Stimulated activated CD8-positive, alpha-beta memory T cell treated with anti-CD3 and anti-CD28 coated beads, Interleukin-7, amount 100 ng/mL, for 24 hours (primary cell): ENCODE measurements at places on chromosomes 13 and 19.

DNA sequence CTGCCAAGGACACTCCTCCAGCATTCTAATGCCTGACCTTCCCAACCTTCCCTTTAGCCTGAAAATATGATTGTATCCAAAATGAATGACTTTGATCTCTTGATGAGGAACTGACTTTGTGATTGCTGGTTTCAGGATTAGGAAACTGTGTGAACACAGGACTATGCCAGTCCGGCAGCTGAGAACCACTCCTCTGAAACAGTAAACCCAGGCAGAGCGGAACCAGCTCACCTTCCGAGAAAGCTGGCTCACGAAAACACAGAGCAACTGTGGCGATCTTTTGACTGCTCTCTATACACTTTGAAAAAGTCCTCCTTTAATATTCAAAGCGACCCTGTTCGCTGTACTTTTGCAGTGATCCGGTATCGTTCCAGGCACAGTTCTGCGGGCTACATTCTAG lies 258.8 kb upstream of the IRS2 start:
- no peak for DNase-seq

DNA sequence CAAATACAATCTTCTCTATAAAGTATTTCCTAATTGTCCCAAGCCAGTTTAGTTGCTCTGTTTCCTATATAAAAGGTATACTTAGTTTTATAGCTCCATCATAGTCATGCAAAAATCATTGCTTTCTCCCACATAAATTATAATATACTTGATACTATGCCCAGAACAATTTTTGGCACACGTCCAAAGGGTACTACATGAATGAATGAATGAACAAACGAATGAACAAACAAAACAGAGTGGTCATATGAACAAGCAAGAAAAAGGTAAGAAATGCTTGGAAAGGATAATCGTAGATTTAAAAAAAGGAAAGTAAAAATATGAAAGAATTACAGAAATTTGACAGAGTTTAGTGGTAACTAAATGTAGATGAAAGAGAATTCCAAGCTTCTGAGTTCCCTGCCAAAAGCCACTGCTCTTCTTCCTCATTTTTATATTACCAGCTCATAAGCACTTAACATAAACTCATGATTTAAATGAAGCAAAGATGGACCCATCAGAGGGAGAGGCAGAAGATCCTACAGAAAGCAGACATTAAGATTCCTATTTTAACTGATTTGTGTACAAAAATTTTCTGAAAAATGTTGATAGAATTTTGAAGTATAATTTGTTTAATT lies 123.2 kb downstream of the ENOX1 start:
- no peak for DNase-seq

DNA sequence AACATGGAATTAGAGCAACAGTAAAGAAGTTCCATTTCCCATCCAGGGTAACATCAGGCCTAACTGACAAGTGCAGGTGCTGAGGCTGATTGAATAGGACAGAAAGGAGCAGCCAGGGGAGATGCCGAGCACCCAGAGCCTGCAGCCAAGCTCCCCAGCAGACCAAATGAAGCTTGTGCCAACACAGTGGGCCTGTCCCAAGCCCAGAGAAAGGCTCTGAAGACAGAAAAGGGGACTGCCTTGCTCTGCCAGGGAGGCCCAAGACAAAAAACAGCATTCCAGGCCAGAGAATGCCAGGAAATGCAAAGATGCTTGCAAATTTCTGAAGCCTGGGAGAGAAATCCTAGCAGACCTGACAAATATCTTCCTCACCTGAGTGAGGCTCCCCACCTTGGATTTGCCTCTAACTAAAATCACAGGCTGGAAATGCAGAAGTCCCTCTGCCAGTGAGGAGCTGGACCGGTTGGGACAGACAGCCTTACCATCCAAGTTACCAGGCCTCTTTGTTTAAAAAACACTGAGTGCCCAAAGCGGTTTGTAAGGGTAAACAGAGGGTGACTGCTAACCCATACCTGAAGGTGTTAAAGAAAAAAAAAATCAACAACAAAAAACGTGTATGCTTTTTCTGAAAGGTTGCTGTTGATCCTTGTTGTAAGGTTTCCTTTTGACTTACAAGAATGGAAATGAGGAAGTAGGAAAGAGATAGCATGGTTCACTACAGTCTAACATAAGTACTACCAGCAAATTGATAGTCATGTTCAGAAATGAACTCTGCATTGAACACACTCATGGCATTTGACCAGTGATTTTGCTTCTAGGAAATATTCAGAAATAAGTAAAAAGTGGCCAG lies 11.8 kb upstream of the HMGB1 start:
- no peak for DNase-seq

DNA sequence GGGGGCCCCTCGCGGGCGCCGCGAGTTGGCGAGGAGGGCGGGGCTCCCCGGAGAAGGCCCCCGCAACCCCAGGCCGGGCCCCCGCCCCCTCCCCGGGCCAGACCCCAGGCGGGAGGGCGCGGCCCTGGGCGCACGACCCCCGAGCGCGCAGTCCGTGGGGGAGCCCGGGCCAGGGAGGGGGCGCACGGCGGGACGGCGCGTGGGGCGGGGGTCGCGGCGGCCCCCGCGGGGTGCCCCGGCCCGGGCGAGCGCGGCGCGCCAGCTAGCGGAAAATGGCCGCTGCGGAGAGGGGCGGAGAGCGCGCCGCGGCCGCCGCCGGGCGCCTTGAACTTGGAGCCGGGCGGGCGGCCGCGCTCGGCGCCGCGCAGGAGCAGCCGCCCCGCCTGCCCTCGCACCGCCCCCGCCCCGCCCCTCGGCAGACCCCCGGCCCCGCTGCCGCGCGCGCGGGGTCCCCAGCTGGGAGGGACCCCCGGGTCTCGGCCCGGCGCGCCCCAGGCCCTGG lies 6.4 kb upstream of the NFIC start:
- no peak for DNase-seq

DNA sequence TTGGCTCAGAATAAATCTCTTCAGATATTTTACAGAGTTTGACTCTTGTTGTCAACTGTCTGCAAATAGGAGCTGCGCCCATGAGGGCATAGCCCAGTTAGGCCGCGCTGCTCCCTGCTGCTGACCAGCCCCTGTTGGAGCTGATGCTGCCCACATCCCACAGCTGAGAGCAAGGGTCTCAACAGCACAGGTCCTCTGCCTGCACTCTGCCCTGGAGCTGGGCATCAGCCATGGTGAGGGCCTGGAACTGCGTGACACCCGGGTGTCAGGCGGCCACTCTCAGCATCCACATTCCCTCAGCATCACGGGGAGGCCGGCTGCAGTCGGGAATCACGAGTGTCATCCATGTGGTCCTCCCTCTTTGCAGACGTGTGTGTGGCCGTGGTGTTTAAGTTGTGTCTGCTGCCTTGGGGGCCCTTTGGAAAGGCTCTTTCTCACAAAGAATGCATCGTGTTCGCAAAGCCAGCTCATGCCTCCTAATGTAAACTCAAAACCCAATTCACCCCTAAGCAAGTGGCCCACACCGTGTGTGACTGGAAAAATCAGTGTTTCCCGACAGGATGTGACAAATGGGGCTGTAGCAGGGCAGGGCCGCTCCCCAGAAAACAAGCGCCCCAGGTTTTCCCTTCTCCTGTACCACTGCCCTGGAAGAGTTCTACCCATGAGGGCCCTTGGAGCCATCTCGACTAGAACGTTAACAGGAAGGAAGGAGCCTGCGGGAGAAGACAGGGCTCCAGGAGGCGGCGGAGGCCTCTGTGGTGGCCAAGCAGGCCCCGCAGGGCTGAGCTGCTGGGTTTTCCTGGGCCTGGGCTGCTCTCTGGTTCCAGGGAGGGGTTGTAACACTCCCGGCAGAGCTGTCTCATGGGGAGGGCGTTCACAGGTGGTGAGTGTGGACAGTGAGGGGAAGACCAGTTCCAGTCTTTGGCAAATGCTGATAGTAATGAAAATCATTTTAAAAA lies 20.3 kb downstream of the ATP11A start:
- no peak for DNase-seq

- DNase-seq = no peak
These were observed 6.6 kb upstream of the CD79A start for GRCh38 chr19:41870401-41870873.

DNA sequence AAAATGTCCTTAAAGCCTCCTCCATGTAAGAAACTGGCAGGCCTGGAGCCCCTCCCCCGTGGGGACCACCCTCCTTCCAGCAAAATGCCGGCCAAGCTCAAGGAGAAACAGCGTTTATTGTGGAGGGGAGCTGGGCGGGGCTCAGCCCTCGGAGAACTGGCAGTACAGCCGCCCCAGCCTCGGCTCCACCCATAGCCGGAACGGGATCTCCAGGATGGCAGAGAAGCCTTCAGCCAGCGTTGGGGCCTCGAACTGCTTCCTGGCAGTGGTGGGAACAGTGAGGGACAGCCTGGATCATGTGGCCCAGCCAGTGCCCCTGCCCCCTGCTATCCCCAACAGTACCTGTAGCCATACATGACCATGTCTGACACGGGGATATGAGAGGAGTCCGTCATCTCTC lies 6.3 kb downstream of the PNKP start:
- no peak for DNase-seq

- DNase-seq = no peak
These were observed 102.6 kb upstream of the RNF113B start for GRCh38 chr13:98279473-98280175.

GRCh38 chr19:412356-413355 lies 3.7 kb upstream of the C2CD4C start:
- no peak for DNase-seq

DNA sequence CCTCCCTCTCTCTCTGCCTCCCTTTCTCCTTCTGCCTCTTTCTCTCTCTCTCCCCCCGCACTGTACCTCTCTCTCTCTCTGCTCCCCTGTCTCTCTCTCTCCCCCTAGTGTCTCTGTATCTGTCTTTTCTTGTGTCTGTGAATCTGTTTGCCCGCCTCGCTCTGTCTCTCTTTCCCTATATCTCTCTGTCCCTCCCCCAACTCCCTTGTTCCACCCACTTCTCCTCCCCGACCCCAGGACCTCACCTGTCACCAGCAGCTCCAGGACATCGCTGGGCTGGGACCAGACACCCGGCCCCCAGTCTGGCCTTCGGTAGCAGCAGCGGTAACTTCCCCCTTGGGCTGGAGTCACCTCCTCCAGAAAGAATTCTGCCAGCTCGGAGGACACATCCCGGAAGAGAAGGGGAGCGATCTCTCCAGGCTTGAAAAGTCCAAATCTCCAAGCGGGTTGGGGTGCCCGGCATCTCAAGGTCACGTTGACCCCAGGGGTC lies 3.9 kb downstream of the OSCAR start:
- DNase-seq = no peak

GRCh38 chr19:40464059-40465024 lies 1.2 kb downstream of the BLVRB start:
- peak; percentile 64 for DNase-seq

DNA sequence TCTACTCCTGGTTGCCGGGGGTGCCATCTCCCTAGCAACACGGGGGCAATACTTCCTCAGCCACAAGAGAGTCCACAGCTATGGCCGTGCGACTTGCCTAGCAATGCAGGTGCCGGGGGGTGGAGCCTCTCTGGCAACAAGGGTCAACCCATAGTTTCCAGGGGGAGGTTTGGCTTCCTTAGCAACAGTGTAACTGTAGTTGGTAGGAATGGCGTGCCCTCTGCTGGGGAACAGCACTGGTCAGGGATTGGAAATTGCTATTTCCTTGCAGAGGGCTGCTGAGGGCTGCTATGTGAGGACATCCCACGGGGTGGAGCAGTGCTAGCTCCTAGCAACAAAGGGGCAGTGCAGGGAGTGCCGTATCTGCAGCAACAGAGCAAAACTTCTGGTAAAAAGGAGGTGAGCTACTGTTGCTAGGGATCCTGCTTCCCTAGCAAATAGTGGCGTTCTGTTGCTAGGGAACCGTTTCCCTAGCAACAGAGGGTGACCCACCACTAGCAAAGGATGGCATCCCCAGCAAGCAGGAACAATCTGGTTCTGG lies 7.0 kb upstream of the TMC4 start:
- DNase-seq = no peak

GRCh38 chr13:20378721-20379120 lies 146.6 kb upstream of the GJB6 start:
- no peak for DNase-seq

- peak; percentile 86 for DNase-seq
These were observed 1.1 kb downstream of the ZBTB7A start for GRCh38 chr19:4065430-4066175.
